ENCODE measurements at places on chromosomes 7 and 10.

- DNase-seq = no peak
These were observed 6.0 kb downstream of the AKR1B10 start for GRCh38 chr7:134533288-134533771.

GRCh38 chr10:102633287-102633686 is 11.0 kb upstream of the TRIM8 start:
- DNase-seq = peak; percentile 54

DNA sequence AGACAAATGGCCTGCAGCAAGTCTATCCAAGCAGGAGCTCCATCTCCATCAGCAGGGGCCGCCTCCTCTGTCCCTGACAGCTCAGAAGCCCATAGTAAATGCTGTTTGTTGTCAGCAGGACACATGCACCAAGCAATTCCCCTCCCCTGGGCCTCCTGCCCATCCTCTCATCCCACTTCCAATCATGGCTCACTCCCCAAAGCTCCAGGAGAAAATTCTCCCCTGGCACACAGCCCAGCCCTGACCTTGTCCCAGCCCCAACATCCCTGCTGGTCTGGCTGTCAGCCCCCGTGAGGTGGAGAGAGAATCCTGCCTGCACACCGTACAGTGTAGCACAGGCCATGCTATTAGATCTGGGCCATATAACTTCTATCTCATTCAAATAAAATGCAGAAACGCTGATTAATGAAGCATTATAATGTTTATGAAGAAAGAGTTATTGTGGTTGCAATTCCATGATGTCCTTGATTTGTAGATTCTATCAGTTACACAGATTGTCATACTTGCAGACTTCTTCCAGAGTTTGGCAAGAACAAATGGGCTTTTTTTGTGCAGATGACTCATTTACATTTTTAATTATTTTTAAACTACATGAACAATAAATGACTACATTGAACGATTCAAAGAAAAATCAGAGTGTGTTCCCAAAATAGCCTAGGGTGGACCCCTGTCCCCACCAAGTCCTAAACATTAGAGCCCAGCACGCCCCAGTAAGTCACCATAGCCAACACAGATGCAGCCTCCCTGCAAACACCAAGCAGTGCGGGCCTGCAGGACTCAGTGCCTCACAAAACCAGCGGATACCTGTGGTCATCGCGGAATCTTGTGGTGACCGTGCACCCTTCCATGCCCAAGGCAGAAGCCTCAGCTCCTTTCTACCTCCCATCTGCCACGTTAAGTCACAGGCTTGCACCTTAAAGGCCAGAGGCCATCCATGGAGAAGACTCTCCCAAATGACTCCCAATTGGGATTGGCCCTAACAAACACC is 70.1 kb downstream of the COBL start:
- DNase-seq = no peak

DNA sequence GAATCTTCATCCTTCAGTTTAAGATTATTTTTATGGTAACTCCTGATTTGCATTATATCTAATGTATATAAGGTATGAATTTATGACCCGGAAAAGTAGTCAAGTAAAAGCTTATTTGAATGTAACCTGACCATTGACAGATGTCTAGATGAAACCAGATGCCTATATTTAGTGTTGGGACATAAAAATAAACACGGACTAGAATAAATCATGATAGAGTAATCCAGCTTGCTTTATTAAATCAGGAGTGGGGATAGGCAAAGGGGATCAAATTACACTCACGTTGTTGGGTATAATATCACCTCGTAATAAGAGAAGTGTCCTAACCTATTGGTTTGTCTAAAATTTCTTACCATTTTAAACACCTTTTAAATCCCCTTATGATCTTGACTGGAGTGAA is 244.6 kb downstream of the AGMO start:
- no peak for DNase-seq

- peak; percentile 27 for DNase-seq
These were observed 45.7 kb downstream of the LYZL2 start for GRCh38 chr10:30583778-30584415.

GRCh38 chr7:159034394-159034793 is 110.3 kb downstream of the VIPR2 start:
- no peak for DNase-seq

GRCh38 chr7:66657798-66658197 is 29.1 kb downstream of the KCTD7 start:
- DNase-seq = no peak

GRCh38 chr7:122886357-122887081 is at the start of gene CADPS2:
TSS of gene CADPS2 (minus strand) at chr7:122886460. CDS start at chr7:122886337, 123 bp downstream.
- DNase-seq = peak; percentile 5

DNA sequence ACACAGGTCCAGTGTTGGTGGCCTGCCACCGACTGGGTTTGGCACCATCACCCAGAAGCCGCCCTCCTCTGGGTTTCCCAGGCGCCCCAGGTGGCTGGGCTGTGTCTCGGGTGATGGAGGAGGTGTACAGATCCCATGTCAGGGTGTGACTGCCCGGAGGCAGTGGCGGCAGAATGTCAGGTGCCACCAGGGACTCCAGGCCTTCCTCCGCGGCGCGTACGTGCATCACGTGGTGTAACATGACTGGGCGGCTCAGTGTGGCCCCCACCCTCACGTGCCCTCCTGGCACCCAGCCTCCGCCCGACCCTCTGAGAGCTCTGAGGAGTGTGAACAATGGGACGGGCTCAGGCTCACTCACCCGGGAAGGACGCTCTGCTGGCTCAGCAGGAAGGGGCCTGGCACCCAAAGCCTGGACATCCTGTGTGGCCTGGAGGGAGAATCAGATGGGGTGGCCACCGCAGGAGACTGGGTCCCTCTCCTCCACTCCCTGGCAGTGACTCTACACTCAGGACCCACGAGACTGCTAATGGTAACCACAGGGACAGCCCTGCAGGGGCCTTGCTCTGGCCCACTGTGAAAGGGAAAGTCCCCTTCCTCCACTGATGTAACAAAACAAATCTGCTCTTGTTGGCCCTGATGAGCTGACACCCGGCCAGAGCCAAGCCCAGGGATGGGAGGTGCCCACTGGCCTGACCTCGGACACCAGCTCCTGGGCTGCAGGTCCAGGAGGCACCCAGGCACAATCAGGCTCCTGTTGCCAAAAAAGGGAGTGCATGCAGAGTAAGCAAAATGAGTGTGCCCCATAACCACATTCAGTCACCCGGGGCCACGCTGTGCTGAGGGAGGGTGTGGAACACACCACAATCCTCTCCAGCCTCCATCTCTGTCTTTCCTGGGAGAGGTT is 164.8 kb downstream of the PRKAG2 start:
- no peak for DNase-seq

GRCh38 chr10:5356302-5356763 is 8.4 kb upstream of the UCN3 start:
- peak; percentile 25 for DNase-seq

GRCh38 chr7:149820622-149821190 is 17.5 kb upstream of the ZNF862 start:
- no peak for DNase-seq

DNA sequence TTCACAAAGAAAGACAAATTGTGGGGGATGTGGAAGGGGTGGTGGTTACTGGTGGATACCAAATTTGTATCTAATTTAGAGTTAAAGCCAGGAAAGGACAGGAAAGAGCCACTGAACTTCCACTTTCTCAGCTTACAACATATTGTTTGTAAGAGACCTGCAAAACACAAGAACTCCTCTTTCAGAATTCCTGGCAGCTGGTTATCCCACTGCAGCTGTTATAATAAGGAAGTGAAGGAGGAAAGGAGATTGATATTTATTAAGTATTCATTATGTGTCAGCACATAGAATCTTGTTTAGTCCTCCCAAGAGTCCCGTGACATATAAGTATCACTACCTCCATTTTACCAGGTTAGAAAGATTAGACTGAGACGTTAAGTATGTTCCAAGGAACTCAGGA is 481.7 kb downstream of the PHTF2 start:
- no peak for DNase-seq
